ENCODE measurements at places on chromosomes 6 and 20. TPM values are rescaled to one million over a fixed set of nuclear protein-coding genes. Genes with fewer than 3 reads are reported as not detected.

DNA sequence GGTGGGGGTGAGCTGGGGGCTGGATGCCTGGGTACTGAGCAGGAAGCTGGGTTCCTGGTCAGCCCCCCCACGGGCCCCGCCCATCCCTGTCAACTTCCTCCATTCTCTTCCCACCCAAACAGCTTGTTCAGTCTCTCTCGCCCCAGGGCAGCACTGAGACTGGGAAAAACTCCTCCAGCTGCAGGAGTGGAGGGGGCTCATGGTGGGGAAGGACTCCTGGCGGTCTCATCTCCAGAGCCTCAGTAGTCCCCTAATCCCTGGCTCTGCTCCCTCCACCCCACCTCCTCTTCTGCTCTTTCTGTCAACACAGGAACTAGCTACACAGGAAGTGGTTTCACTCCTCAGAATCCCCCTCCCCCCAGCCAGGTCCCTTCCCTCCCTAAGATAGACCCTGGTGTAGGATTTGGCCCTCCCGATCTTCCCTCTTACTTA is at the start of gene GPSM3:
TSS of gene GPSM3 (minus strand) at position 36 of the 432 bp plus-strand sequence. CDS start 130 bp downstream, outside the sequence.
- DNase-seq, result peak; percentile 25

DNA sequence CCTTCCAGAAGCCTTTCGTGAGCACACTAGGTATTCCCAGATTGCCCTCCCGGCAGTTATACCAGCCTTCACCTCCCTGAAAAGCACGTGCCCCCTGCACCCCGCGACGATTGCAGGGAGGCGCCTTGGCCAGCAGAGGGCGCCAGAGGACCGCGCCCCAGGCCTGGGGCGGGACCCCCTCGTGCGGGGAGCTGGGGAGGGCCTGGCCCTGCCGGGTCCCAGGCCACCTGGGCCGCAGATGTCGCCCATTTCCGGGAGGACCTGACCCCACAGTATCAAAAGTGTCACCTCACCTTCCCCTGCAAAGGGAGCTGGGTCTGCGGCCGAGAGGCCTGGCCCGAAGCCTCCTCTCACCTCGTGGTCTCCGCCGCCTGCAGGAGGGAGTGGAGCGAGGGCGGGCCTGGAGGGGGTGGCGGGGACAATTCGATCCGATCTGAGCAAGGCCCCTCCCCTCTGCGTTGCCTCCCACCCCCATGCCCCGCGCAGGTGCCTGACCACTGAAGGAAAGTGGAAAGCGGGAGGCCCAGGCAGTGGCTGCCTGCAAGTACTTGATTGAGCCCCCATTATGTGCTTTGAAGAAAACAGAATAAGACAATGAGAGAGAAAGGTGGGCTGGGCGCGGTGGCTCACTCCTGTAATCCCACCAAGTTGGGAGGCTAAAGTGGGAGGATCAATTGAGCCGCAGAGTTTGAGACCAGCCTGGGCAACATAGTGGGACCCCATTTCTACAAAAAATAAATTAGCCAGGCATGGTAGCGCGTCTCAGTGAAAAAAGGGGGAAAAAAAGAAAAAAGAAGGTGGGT is 3.5 kb upstream of the SNAI1 start:
- DNase-seq, result peak; percentile 52

- DNase-seq, result no peak
Measured at GRCh38 chr6:74117113-74117512, 421.1 kb downstream of the CD109 start.

- DNase-seq, result no peak
Measured at GRCh38 chr20:11015440-11015839, 341.6 kb upstream of the JAG1 start.

- no peak for DNase-seq
Measured at GRCh38 chr20:33796907-33797544, 14.1 kb upstream of the CHMP4B start.

GRCh38 chr6:98416027-98416426 is 418.3 kb upstream of the POU3F2 start:
- DNase-seq, result no peak

DNA sequence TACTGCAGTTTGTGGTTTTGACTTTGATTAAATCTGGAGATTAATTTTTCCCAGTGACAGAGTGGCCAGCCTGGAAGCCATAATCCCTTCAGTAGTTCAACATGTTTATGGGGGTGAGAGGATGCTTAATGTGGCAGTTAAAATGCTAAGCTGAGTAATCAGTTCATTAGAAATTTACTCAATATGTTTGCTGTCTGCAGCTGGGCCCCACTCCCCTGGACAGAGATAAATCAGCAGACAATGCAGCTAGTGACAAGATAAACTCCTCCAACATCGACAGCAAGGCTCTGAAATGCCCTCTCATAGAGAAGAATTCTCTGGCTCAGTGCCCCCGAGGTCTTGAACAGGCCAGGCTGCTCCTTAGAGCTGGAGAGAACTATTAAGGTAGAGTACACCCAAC is 101.9 kb downstream of the LRFN2 start:
- DNase-seq, result no peak

- DNase-seq, result no peak
Measured at GRCh38 chr20:38286586-38287531, 17.1 kb upstream of the BPI start.

DNA sequence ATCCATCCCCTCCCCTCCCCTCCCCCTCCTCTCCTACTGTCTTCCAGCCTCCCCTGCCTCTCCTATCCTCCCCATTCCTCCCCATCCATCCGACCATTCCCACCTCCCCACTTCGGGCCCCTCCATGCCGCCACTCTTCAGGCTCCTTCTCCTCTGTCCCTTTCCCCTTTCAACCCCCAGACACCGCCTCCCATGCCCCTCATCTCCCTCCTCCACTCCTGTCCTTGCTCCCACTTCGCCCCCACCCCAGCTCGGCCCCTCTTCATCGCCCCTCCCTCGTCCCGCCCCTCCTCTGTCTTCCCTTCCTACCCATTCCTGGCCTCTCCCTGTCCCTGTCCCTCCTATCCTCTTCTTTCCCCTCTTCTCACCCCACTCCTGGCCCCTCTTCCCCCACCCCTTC is 554 bp upstream of the CST3 start:
- DNase-seq, result no peak

R3HDML gene
- not detected for total RNA-seq

SLC17A2 gene
- not detected for total RNA-seq
